ENCODE measurements at places on chromosomes 4 and X. TPM values are rescaled to one million over a fixed set of nuclear protein-coding genes. Genes with fewer than 3 reads are reported as not detected.

Gene PRDM8
- not detected for total RNA-seq

Gene CLGN
- total RNA-seq: 5.5 TPM

DNA sequence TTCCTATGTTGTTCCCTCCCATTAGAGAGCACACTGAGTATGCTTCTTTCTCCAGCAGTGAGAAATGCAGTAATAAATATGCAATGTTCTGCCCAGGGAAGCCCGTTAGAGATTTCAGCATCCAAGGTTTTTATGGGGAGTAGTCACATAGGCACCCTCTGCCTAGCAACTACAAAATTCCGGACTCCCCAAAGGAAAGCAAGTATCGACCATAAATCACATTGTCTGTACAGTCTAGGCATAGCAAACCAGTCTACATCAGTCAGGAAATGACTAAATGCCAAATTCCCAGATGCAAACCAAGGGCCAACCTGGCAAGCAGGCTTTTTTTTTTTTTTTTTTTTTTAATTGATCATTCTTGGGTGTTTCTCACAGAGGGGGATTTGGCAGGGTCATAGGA is 34.8 kb downstream of the GPR101 start:
- no peak overlapping the region for H3K4me3 ChIP-seq
- no peaks in the 10 kb centered on the region for H3K4me1 ChIP-seq
- H3K27ac ChIP-seq: no peak overlapping the region
- no peak for DNase-seq
- no peaks in the 10 kb centered on the region for H3K36me3 ChIP-seq

GRCh38 chr4:7973545-7973981 is 33.9 kb upstream of the AFAP1 start:
- H3K36me3 ChIP-seq: no peaks in the 10 kb centered on the region
- peaks cover 57% of the 10 kb centered on the region for H3K4me1 ChIP-seq
- H3K4me3 ChIP-seq: no peak overlapping the region
- H3K27ac ChIP-seq: no peak overlapping the region

- DNase-seq: peak; percentile 71
- no peak overlapping the region for H3K27ac ChIP-seq
- H3K27me3 ChIP-seq: no peaks in the 10 kb centered on the region
- 0 out of 2 replicates have a peak, but pooled peaks cover 8% of the 10 kb centered on the region for H3K4me1 ChIP-seq
These were observed 115.0 kb downstream of the SMIM20 start for GRCh38 chr4:26028793-26029567.

DNA sequence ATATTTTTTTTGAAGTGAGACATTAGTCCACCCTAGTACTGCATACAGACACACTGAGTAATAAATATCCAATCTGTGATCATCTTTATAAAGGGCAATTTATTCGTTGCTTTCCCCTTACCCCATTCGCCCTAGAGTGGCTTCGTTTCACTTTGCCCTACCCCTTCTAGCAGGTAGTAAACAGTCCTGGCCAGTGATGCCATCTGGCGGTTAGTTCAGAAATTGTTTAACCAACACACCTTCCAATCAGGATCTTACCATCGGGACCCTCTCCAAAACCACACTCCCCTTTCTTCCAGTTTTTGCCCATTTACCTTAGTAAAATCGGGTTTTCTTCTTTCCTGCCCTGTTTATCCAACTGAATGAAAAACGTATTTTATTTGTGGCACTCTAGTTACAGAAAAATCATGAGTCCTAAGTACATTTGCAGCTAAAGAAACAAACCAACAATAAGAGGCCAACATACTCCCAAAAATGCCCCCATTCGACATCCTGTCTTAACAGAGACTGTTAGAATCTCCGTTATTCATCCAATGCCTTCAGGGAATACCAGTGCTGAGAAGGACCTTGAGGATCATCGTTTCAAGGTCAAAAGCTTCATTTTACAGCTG is 2.2 kb downstream of the PPA2 start:
- peaks cover under 1% of the 10 kb centered on the region for H3K36me3 ChIP-seq
- no peak overlapping the region for H3K4me3 ChIP-seq
- no peak overlapping the region for H3K27ac ChIP-seq

GRCh38 chrX:65697915-65698796 is 30.7 kb downstream of the MSN start:
- no peaks in the 10 kb centered on the region for H3K36me3 ChIP-seq
- H3K27ac ChIP-seq: no peak overlapping the region
- no peaks in the 10 kb centered on the region for H3K27me3 ChIP-seq
- no peak for DNase-seq
- no peaks in the 10 kb centered on the region for H3K4me1 ChIP-seq

- H3K4me3 ChIP-seq: no peak overlapping the region
- H3K4me1 ChIP-seq: no peaks in the 10 kb centered on the region
- H3K36me3 ChIP-seq: no peaks in the 10 kb centered on the region
- no peaks in the 10 kb centered on the region for H3K27me3 ChIP-seq
- no peak for DNase-seq
These were observed 74.9 kb downstream of the MTMR1 start for GRCh38 chrX:150768132-150768485.
